ENCODE measurements at places on chromosomes 7 and 10. TPM values are rescaled to one million over a fixed set of nuclear protein-coding genes. Genes with fewer than 3 reads are reported as not detected.

The C10orf53 gene
- total RNA-seq, result not detected

The PPA1 gene
- total RNA-seq, result 287 TPM

The CPN1 gene
- not detected for total RNA-seq

The CHST3 gene
- total RNA-seq, result 20.0 TPM

The H2BK1 gene
- not detected for total RNA-seq

The TCF7L2 gene
- total RNA-seq, result 1.7 TPM

The DEPP1 gene
- 2.1 TPM for total RNA-seq

The PDK4 gene
- total RNA-seq, result 0.64 TPM

The FBXO24 gene
- total RNA-seq, result not detected

The AKR1B15 gene
- total RNA-seq, result 0.24 TPM

All from tracheal epithelial cell (primary cell).